ENCODE measurements at places on chromosomes 11 and 22.

GRCh38 chr11:10797001-10797400, 11.7 kb downstream of the EIF4G2 start:
- DNase-seq, result no peak

DNA sequence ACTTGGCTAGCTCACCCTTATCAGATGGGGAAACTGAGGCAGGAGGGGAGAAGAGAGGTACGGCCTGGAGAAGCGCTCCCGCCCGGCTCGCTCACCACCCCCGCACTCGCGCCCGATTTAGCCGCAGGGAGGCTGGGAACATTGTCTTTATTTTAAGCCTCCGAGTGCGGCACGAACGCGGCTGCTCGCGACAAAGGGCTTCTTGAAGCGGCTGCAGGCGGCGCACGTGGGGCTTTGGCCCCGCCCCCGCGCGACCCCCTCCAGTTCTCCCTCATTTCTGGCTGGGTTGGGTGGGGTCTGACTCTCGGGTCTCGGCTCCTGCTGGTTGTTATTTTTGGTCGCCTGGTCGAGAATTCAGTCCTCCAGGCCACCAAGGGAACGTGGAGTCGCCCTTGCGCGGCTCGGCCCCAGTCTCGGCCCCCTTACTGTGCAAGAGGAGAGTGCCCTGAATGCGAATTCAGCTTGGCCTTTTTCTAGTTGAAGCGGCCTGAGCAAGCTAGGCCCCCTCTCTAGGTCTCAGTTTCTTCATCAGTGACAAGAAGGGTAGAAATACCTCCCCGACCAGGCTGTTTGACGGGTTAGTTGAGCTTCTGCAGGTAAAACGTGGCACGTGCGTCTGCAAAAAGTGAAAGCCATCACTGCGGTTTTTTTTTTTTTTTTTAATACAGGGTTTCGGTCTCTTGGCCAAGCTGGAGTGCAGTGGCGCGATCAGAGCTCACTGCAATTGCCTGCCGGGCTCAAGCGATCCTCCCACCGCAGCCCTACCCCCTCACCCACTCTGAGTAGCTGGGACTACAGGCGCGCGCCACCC, 2.6 kb upstream of the CHRM1 start:
- no peak for DNase-seq

DNA sequence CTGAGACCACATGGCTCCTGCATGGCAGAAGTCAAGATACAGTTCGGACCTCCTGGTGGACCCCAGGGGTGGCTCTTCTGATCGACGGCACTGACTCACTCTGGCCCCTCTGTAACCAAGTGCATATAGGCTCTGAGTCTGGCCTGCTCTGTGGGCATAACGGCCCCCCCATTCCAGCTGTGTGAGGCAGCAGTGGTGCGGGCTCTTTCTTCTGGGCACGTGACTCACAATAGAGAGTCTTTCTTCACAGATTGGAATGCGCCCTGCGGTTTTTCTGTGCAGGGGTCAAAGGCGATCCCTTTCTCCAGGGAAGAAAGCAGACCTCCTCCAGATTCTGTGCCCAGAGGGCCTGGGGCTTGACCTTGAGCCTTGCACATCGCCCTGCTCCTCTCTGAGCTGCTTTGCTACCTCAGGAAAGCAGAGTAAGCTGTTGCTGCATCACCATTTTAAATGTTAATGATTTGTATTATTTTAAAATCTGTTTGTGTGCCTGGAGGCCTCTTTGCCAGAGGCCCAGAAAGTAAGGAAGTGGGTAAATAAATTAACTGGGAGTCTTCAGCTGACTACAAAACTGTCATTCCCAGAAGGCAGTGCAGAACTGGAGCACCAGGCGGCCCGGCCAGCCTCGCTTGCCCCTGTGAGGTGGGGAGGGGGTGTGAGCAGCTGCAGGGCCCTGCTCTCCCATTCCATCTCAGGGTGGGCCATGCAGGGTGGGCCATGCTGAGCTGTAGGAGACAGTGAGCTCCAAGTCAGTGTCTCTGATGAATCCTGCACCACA, 199.0 kb downstream of the GRIK4 start:
- DNase-seq, result no peak

- no peak for DNase-seq
Observed at GRCh38 chr22:24977370-24978221, 25.1 kb downstream of the KIAA1671 start.

DNA sequence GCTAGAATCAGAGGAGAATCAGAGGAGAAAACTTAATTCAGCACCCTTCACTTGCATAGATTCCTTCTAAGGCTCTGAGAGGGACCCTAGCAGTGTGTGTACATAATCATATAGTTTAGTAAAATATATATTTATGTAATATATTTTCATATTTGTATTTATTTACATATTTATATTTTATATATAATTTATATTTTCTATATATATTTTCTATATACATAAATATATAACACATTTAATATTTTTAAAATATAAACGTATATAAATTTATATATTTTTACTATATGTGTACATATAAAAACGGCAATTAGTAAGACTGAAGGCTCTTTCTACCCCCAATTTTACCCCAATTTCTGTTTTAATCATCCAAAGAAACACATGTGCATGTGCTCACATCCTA, 80.3 kb downstream of the NXPE2 start:
- no peak for DNase-seq

Data from stimulated activated CD4-positive, alpha-beta T cell treated with anti-CD3 and anti-CD28 coated beads, Interleukin-1b, Interleukin-23, amount 100 ng/mL, for 1 hour (primary cell).